ENCODE measurements at places on chromosomes 7 and 10.

DNA sequence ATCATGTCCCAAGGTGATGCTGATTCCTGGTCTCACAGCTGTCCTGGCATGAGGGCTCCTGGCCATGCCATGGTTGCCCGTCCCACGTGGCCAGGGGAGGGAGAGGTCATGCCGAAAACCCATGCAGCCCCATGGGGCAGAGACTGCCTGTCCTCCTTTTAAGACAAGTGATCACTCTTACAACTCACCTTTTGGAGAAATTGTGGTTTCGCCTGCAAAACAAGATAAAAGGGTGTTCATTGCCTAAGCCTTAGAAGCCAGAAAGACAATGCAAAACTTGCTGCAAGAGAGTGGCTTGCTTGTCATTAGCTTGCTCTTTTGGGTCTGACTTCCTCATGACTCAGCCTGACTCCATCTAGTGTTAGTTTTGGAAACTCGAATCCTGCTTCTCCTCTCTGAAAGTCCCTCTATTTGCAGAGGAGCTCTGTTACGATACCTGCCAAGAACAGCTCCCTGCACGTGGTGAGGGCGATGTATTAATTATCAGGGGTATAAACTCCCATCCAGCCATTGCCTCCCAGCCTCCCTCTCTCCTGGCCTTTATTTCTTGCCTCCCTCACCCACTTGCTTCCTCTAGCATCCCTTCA is 26.7 kb downstream of the TMEM273 start:
- DNase-seq = no peak

- peak; percentile 81 for DNase-seq
These were observed 1.0 kb downstream of the CHST15 start for GRCh38 chr10:124092250-124092859.

DNA sequence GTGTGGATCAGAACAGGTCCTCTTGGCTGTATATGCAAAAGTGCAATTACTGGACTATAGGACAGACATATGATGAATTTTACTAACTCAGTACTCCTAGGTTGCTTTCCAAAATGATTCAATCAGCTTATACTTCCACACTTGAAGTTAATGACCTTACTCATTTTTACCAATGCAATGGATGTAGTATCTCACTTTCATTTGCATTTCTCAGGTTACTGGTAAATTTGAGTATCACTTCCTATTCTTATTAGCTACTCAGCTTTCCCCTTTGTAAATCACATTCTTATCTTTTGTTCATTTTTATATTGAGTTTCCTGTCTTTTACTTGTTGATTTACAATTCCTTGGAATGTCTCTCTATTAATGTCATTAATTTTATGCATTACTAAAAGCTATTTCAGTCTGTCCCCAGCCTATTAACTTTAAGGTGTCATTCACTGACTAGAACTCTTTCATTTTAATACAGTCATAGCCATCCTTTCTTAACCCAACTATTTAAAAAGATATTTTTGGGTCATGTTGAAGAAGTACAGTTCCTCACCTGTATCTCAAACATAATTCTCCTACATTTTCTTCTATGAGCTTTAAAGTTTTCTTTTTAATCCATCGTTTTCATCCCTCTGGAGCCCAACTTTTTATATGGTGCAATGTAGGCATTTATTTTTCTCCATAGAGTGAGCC is 88.6 kb downstream of the VIM start:
- DNase-seq = no peak

- no peak for DNase-seq
These were observed 126.4 kb upstream of the RSU1 start for GRCh38 chr10:16943295-16944285.

GRCh38 chr10:98745645-98746044 is 298.9 kb upstream of the HPS1 start:
- no peak for DNase-seq

- DNase-seq = no peak
These were observed 620 bp downstream of the BET1 start for GRCh38 chr7:94003446-94004023.

DNA sequence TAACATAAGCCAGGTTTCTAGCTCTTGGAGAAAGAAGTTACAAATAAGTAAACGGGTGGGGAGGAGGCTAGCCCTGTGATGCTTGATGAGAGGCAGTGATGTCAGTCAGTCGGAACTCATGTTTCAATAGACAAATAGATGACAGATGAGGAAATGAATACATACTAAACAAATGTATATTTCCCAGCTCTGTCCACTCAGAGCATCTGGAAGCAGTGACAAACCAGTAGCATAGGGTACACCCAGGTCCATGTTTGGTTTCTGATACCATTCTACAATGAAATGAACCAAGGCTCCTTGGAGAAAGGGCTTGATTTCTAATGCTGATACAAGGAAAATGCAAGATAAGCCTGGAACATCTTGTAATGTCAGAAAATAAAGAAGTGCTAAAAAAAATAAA is 30.6 kb downstream of the PODXL start:
- DNase-seq = no peak

DNA sequence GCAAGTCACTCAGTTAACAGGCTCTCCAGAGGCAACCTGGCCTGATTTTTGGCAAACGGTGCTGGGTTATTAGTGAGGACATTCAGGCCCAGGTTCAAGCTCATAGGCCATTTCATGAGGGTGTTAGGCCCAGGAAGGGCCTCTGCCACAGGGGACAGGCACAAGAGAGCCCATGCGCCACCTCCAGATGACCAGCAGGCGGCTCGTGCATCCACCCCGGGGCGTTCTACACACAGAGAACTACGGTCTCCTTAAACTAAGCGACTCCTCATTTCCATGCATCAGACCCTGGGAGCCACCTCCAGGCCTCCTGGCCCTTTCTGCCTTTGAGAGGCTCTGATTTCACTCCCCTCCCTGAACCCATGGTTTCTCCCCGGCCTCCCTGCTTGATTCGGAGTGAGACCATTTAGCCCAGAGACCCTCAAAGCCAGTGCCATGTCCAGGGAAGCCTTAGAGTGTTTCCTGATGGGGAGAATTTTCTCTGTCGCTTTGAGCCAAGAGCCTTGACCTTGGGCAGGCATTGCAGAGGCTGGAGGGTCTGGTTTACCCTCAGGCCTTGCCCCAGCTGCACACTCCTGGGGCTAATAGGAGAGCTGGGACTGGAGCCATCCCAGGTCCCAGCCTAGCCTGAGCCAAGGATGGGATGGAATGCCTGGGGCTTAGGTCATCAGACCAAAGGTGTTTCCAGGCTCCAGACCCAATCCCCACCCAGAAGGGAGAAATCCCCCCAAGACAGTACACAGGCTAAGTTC is 188.0 kb downstream of the GRID1 start:
- DNase-seq = peak; percentile 15

GRCh38 chr10:7301006-7301778 is 109.6 kb downstream of the SFMBT2 start:
- no peak for DNase-seq

DNA sequence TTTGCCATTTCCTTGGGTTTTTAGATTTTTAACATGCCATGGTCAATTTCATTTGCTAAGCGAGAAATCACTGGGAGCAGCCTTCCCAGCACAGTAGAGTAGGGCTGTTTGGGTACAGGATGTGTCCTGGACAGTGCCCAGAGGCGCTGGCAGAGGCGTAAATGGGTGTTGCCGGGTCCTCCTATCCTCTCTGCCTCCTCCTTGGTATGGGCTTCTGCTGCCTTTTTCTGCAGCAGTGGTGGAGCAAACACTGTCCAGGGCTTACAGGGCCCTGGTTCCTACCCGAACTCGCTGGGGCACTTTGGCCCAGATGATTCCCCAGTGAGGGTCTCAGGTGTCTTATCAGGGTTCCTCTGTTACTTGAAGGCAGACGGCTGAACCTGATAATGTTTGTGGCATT is 298.3 kb downstream of the RPS24 start:
- DNase-seq = no peak

GRCh38 chr10:2919016-2919415 is 148.3 kb upstream of the PFKP start:
- DNase-seq = no peak

DNA sequence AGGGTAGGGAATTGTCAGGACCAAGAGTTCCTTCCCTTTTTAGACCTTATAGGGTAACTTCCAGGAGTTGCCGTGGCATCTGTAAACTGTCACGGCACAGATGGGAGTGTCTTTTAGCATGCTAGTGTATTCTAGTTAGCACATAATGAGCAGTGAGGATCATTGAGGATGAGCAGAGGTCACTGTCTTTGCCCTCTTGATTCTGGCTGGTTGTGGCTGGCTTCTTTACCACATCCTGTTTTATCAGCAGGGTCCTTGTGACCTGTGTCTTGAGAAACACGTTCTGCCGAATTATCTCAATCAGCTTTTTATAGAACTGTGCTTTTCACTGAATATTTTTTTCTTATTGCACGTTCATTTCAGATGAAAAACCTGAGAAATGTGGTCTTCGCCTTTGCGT is 41.5 kb downstream of the MINPP1 start:
- no peak for DNase-seq

DNA sequence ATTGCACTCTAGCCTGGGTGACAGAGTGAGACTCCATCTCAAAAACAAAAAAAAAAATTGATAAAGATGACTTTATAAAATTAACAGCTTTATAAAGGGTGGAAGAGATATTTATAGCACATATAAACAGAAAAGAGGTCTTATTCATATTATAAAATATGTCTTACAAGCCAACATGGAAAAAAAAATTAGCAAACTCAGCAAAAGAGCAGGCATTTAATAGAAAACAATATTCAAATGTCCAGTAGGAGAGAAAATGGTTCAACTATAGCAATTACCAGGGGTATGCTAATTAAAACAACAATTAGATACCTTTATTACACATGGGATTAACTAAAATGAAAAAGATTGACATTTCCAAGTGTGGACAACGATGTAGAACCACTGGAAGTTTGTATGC is 929.1 kb downstream of the REEP3 start:
- DNase-seq = no peak

- peak; percentile 53 for DNase-seq
These were observed 13.2 kb upstream of the FRMPD2 start for GRCh38 chr10:48287417-48288391.

DNA sequence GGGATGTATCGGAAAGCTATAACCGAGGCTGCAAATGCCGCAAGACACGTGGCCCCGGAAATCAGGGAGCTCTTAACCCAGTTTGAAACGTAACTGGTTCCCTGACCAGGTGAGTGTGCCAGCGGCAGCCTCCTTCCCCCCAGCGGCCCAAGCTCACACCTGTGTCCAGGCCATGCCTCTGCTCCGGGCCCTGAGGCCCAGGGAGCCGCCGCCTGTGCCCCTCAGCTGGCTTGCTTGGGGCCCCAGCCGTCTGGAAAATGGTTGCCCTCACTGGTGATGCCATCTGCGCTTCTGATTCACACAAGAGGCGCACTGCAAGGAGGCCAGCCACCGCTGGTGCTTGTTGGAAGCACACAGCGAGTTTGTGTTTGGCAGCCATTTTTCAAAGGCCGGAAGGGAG is 9.2 kb downstream of the PWWP2B start:
- no peak for DNase-seq

GRCh38 chr7:143987513-143987912 is 12.6 kb upstream of the OR6B1 start:
- DNase-seq = no peak

DNA sequence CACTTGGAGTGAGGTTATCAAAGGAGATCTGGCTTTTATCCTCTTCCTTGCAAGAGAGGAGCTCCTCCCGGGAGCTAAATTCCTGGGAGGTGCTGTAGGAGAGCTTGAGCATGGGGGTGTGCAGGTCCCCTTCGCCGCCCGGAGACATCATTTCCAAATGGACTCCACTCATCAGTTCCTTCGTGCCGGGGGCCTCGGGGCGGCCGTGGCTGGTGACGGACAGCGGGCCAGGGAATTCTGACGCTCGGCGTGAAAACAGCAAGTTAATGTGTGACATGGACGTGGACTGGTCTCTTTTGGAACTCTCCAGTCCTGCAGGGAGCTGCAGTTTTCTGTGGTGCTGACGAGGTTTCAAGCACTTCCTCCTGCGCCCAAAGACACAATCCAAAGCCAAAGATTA is 45.7 kb upstream of the NMT2 start:
- no peak for DNase-seq

DNA sequence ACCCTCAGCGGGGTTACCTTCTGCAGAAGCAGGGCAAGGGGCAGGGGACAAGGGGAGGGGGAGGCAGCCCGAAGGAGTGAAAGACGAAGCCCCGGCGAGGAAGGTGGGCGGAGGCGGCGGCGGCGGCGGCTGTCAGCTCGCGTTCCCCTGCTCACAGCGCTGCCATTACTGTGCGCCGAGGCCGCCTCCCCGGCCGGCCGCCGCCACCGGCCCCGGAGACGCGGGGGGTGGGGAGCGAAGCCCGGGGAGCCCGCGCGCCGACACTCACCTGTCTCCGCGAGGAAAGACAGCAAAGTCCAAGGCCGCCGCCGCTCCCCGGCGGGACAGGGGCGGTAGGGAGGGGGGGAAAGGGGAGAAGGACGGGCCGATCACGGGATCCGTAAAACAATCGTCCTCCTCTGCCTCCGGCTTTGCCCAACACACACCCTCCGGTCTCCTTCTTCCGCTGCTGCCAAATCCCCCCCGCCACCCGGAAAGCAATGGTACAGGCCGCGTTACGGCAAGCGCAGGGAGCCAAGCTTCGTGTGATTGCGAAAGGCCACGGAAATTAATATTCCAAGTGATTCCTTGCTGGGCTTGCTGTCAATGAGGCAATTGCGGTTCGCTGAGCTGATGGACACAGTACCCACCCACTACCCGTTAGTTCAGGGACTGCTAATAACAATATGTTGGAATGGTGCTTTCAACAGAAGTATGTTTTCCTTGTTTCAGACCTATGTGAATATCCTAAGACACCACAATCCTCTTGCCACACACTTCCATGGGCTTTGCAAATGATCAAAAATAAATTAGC is at the start of gene CUL2:
TSS of gene CUL2 (minus strand) at position 180 of the 793 bp plus-strand sequence. CDS start 19,024 bp downstream, outside the sequence.
- DNase-seq = peak; percentile 96

GRCh38 chr7:127962589-127963361 is 68.5 kb downstream of the LRRC4 start:
- no peak for DNase-seq

- DNase-seq = no peak
These were observed 90.5 kb upstream of the PITRM1 start for GRCh38 chr10:3263082-3263481.

DNA sequence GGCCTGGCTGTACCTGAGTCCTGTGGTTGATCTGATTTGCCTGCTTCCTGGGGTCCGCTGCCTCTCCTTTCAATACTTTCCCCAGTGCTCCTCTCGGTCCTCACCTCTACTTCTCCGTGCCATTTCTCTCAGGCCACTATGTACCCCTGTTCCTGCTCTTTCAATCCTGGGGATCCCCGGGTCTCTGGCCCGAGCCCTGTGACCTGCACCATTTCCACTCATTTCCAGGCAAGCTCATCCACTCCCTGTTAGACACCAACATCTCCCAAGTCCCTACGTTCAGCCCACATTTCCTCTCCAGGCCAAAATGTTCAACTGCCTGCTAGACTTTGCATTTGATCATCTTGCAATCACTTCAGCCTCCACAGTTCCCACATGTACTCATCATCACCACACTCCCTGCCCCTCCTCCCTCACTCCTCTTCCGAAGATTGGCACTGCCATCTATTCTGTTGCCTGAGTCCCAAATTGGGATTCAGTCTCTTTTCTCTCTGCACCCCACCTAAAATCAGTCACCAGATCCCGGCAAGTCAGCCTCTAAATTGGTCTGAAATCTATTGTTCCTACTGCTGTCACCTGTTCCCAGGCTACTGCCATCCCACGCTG is 34.4 kb upstream of the ZMIZ1 start:
- peak; percentile 9 for DNase-seq

GRCh38 chr7:120344276-120344675 is 71.3 kb downstream of the KCND2 start:
- no peak for DNase-seq

GRCh38 chr10:85151506-85151905 is 823.1 kb downstream of the CCSER2 start:
- DNase-seq = no peak

- DNase-seq = no peak
These were observed 167.1 kb upstream of the SMIM30 start for GRCh38 chr7:113285411-113285810.

- no peak for DNase-seq
These were observed 152.6 kb upstream of the PRR15 start for GRCh38 chr7:29410996-29411395.

Measured in right hindlimb (tissue), 1 donor.